Aorta (tissue), 5 donors: ENCODE measurements at places on chromosomes 7 and 10. TPM values are rescaled to one million over a fixed set of nuclear protein-coding genes. Genes with fewer than 3 reads are reported as not detected.

GRCh38 chr10:88623835-88624234 lies 37.3 kb downstream of the LIPJ start:
- DNase-seq: no peak

ING3 gene
- total RNA-seq: 16.0 TPM

ZNF212 gene
- total RNA-seq: 11.7 TPM

GRCh38 chr10:132319853-132320653 lies 11.9 kb upstream of the LRRC27 start:
- DNase-seq: no peak

- DNase-seq: no peak
Measured at GRCh38 chr7:116075351-116076145, 45.0 kb upstream of the TFEC start.

CDHR1 gene
- total RNA-seq: 0.42 TPM

DNA sequence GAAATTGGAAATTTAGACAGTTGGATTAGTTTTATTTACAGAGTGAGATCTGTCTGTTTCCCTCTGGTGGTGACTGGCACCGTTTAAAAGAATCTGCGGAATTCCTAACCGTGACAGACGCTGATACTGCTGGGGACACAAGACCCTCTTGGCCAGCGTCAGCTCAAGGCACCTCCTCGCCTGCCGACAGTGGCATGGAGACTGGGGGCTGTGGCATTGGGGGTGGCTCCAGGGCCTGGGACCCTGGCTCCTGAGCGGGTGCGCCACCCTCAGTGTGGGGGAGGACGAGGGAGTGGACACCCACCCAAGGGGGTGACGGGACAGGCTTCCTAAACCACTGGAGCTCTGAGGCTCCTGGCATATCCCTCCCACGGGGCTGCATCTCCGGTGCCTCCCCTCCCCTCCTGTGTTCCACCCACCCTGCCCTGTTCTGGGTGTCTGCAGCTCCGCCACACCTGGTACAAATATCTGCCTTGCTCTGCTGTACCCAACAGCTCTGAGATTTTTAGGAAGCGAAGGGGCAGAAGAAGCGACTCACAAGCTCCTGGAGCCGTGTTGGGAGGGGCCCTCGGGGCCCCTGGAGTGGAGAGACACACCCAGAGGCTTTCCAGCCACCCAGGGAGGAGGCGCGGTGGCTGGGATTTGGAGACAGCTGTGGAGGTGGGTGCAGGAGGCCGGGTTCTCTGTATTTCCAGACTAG lies 178.7 kb downstream of the DNAJB6 start:
- no peak for DNase-seq

TRA2A gene
- 98.7 TPM for total RNA-seq

BAIAP2L1 gene
- 1.8 TPM for total RNA-seq

GRCh38 chr7:30026229-30027064 lies at the start of gene FKBP14:
Gene FKBP14, minus strand, starts transcription at chr7:30026702. Its CDS starts 194 bp downstream, at chr7:30026508.
- DNase-seq: peak; percentile 98

CREB5 gene
- 27.1 TPM for total RNA-seq

FGFR2 gene
- 13.1 TPM for total RNA-seq

GRCh38 chr10:123678376-123678775 lies 12.2 kb downstream of the GPR26 start:
- no peak for DNase-seq

DNA sequence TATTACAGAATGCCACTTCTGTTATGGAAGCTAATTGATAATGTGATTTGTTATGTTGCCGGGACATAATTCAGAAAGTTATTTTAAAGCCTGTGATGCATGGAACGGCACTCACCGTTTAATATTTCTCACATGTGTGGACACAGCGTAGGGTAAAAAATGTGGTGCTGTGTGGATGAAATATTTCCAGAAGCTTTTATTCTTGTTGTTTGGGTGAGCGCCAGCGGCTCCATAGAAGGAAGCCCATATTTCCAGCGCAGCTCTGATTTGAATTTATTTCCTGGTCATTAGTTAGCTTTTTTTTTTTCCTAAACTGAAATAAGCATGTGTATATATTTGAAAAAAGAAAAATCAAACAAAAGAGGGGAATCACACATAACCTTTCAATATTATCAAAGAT lies 20.2 kb upstream of the NKX6-2 start:
- peak; percentile 15 for DNase-seq
